Activated CD4-positive, CD25-positive, alpha-beta regulatory T cell (primary cell): ENCODE measurements at places on chromosomes 6 and 20.

DNA sequence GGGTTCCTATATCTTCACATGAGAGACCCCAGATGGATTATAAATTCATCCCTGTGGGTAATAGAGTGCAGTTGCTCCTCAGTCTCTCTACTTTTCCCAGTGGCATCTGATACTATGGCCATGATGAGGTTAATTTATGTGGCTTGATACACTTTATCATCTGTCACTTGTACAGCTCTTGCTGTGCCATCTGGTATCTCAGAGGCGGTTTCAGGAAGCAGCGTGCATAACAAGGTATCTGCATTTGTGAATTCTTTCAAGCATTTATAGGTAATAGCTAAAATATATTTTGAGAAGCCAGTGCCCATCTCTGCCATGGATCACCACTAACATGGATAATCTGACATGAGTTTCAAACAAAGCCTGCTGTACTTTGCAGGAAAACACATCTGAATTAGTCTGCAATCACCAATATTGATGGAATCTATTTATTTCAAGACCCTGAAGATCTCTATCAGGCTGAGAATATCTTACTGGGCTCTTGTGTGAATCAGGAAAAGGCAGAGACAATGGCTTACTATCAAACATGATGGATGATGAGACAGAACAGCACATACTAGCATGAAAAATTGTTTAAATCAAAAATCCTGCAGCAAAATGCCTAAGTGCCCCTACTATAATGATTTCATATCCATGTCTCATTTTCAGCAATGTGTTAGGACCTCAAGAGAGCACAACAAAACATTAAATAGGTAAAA, 548.7 kb upstream of the MAP3K7 start:
- no peak for DNase-seq

- DNase-seq, result no peak
Observed at GRCh38 chr20:1345030-1345755, 16.3 kb upstream of the SDCBP2 start.

GRCh38 chr6:121305957-121306607, 28.2 kb downstream of the TBC1D32 start:
- DNase-seq, result no peak

- DNase-seq, result no peak
Observed at GRCh38 chr6:11412011-11412424, 125.5 kb upstream of the TMEM170B start.

GRCh38 chr6:42727087-42727611, 4.8 kb upstream of the PRPH2 start:
- DNase-seq, result no peak

DNA sequence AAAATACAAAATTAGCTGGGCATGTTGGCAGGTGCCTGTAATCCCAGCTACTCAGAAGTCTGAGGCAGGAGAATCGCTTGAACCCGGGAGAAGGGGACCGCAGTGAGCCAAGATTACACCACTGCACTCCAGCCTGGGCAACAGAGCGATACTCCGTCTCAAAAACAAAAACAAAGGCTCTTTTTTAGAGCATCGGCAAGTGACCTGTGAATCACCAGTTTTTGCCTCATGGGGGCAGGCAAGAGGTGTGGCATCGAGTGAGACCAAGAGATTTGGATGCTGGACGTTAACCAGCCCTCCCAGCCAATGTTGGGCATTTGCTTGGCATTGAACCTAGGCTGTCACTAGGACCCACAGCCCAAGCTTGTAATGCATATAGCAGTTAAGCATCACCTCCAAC, 14.6 kb upstream of the CDK5RAP1 start:
- DNase-seq, result no peak

DNA sequence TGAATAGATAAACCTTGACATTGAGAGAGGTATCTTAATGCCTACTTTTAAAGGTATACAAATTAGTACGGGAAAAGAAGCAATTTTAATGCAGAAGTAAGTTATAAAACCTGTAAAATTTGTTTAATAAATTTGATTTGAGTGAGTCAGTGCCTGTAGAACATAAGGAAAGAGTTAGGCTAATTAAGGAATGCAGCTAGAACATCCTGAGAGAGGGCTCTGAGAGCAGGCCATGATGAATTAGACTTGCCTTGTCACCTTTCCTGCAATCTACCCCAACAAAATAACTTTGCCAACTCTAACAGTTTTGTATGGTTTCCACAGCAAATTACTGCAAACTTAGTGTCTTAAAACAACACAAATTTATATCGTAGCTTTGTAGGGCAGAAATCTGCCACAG, 700.8 kb downstream of the RFPL4B start:
- no peak for DNase-seq

DNA sequence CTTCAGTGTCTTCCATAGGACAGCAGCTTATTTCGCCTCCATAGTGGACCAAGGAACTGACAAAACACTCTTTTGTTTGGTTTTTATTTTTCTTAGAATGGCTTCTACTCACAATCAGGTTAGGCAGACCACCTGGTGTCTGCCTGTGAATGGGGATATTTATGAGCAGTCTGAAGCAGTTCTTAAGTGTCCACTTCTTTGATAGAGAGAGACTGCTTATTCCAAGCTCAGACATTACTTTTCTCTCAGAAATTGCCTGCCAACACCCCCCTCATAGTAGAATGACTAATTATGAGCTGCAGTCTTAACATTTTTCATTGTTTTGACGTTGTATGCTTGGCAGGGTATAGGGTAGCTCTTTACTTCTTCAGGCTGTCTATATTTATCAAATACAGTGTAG, 174.7 kb downstream of the ZFAND3 start:
- DNase-seq, result no peak

DNA sequence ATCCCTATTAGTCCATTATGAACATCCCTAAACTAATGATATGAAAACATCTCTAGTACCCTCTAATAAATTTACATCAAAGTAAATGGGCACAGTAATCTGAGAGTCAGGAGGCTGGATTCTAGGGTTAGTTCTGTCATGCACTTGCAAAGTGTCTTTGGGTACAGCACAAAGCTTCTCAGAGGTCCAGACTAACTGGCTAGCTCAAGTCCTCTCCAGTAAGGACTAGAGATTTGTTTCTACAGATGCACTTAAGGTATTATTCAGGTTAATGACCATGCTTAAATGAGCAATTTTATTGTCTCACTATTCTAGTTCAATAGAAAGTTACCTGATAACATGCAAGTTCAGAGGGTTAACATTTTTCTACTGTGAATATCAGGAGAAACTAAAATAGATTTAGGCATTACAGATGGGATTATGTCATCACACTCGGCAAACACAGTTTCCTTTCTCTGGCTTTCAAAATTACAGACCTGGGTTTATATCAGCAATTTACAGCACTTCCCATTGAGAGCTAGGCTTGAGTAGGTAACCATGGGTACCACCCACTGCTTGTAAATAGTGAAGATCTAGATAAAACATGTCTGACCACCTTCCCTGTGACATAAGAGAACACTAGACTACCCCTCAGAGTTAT, 402.9 kb upstream of the RUNX2 start:
- no peak for DNase-seq

GRCh38 chr6:10719296-10719963, 3.4 kb upstream of the TMEM14C start:
- DNase-seq, result no peak

- DNase-seq, result no peak
Observed at GRCh38 chr20:32167552-32167951, 40.0 kb downstream of the PLAGL2 start.

DNA sequence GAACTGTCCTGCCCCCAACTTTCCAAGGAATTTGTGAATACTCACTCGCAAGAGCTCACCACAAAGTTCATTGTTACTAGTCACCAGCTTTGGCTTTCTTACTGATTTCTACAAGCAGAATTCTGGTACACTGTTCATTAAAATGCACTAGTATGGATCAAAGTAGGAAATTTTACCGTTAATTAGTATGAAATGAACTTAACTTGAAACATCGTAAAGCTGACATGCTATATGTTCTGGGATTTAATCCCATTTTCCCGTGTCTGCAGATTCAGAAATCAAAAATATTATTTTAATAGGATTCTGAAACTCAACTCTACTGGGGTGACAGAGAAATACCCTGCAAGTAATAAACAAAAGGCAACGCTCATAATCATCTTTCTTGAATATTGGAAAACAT, 399.3 kb downstream of the DOK5 start:
- DNase-seq, result no peak

DNA sequence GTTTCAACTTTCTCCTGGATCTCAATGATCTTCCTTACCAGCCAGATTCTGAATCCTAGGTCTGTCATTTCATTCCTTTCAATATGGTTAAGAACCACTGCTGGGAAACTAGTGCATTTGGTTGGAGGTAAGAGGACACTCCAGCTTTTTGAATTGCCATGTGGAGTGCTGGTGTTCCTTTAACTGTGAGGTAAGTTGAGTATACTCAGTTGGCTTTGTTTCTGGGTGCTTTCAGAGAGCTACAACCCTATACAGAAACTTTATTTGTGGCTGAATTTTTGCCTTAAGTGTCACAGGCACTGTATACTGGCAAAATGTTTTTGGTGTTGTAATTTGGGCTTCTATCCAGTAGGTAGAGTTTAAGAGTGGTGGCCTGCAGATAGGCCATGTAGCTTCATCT, 175.8 kb downstream of the TBC1D32 start:
- DNase-seq, result no peak

- no peak for DNase-seq
Observed at GRCh38 chr6:11043378-11043960, 636 bp downstream of the ELOVL2 start.

GRCh38 chr6:54717849-54718455, 128.6 kb upstream of the FAM83B start:
- no peak for DNase-seq

DNA sequence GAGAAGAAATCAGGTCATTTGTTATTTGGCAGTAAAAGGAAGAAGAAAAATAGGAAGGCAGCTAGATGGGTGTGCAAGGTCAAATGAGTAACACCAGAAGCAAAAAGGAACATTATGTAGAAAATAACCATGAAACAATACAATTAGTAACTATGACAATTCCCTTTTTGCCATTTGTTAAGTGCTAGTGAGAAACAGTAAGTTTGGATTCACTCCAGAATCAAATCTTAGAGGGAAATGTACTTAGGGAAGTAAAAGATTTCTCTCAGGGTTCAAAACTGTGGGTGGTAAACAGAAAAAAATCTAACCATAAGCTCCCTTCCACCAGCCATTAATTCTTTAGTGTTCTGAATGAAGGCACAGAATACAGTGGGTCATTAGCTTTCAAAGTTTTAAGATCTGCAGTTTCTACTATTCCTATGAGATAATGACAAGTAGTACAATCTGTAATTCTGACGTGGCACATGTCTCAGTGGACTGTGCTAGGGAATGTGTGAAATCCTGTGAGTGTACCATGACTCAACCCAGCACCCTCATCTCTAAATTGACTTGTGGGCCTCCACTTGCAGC, 17.1 kb downstream of the REPS1 start:
- DNase-seq, result no peak

DNA sequence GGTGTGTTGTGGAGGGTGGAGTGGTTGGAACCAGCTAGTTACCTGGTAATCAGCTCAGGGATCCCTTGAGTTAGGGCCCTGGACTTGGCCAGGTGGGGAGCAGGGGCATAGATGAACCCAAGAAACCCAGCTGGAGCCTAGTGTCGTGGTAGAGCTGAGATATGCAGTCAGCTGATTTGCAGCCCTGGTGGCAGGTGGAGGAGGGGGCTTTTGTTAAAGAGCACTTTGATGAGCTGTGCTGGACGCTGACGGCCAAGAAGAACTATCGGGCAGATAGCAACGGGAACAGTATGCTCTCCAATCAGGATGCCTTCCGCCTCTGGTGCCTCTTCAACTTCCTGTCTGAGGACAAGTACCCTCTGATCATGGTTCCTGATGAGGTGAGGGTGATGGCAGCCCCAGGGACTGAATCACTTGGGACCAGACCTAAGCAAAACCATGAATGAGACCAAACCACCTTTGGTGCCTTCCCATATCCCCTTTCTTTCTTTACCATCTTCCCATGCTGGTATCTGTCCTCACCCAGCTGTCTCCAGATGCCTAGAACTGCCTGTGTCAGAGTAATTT, 12.7 kb downstream of the DEF6 start:
- no peak for DNase-seq

GRCh38 chr6:154367336-154367735, 10.7 kb upstream of the IPCEF1 start:
- DNase-seq, result no peak
